ENCODE measurements at places on chromosomes 3 and 15.

- no peak for DNase-seq
These were observed 124.3 kb downstream of the BDH1 start for GRCh38 chr3:197431346-197431910.

DNA sequence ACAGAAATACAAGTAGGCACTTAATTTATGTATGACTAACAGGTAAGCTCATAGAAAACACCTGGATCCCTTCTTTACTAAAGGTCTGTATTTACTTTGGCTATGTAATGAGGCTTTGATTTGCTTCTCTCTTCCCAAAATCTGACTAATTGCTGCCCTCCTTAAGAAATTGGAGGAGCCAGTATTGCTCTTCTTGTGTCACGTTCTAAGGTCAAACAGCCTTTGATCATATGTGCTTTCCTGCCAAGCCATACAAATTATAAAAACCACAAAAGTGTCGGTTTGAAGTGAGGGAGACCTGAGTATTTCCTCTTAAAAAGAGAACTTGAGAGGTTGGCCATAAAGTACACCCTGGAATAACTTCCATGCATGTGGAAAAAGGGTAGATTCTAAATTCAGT lies 112.1 kb upstream of the MB21D2 start:
- DNase-seq: no peak

- DNase-seq: no peak
These were observed 78.5 kb downstream of the CD200 start for GRCh38 chr3:112411425-112411824.

GRCh38 chr3:188220097-188220788 lies 66.3 kb downstream of the LPP start:
- no peak for DNase-seq

GRCh38 chr15:97654481-97655076 lies 305.9 kb upstream of the ARRDC4 start:
- no peak for DNase-seq

GRCh38 chr15:68582864-68583263 lies 4.1 kb downstream of the CORO2B start:
- DNase-seq: no peak

DNA sequence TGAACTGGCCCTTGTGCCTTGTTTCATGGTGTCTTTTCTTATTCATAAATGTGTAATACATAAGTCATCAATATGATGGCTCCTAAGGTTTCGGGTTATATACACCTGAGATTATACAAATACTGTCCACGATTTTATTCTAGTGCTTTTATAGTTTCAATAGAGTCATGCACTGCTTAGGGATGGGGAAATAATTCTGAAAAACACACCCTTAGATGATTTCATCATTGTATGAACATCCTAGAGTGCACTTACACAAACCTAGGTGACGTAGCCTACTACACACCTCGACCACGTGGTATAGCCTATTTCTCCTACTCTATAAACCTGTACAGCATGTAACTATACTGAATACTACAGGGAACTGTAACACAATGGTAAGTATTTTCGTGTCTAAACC lies 988.8 kb upstream of the NR2F2 start:
- DNase-seq: no peak

DNA sequence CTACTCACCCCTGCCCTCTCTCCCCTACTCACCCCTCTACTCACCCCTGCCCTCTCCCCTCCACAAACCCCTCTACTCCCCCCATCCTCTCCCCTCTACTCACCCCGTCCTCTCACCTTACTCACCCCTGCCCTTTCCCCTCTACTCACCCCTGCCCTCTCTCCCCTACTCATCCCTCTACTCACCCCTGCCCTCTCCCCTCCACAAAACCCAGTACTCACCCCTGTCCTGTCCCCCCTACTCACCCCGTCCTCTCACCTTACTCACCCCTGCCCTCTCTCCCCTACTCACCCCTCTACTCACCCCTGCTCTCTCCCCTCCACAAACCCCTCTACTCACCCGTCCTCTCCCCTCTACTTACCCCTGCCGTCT lies 14.2 kb downstream of the BFSP2 start:
- DNase-seq: no peak

DNA sequence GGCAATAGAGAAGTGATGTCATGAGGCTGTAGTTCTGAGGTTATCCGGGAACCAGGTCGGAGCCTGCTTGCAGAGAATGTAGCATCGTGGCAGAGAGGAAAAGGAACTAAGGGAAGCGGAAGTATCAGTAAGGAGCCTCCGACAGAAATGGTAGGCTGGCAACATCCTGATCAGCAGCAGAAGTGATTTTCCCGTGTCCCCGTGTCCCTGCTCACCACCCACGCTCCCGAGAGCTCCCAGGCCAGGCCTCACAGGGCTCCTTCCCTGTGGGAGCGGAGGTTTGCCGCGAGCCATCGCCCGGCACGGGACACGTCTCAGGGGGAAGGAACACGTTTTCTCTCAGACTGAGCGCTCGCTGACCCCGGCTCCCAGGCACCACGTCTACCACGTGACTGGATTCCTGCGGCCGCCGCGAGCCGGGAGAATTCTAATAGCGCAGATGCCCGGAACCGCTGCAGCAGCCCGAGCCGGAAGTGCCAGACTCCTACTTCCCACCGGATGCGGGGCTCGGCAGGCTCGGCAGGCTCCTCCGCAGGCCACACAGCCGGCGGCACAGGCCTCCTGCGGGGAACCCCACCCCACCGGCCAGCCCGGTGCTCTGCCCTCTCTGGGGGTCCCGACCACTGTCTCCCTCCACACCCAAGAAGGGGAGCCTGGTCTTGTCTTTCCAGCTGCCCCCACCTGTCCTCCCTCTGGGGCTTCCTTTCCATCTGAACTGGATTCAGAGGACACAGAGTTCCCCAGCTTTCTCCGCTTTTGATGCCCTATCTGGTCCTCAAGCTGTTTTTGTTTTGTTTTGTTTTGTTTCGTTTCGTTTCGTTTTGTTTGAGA lies 99.3 kb downstream of the BDH1 start:
- DNase-seq: no peak

- DNase-seq: no peak
These were observed 62.4 kb upstream of the SIAH2 start for GRCh38 chr3:150825192-150825915.

GRCh38 chr3:70811880-70812279 lies 499.4 kb upstream of the MDFIC2 start:
- no peak for DNase-seq

DNA sequence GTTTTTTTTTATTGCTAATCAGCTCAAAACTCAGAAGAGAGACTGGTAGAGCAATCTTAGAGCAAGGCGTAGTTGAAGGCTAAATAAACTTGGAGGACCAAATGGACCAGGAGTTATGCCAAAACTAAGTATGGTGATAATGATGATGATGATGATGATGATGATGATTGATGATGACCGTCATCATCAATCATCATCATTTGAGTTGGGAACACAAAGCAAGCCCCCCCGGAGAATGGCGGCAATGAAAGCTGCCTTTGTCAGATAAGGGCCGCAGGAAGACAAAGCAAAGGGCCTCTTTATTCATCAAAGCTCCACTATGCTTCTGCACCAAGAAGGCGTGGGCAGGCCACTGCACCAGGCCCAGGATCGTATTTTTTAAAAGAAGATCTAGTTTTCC lies 82.1 kb upstream of the RAD18 start:
- no peak for DNase-seq

- no peak for DNase-seq
These were observed 1.1 kb downstream of the SH2D7 start for GRCh38 chr15:78093242-78094020.

- DNase-seq: no peak
These were observed 16.5 kb downstream of the ST6GAL1 start for GRCh38 chr3:186946756-186947375.

GRCh38 chr3:104460477-104461406 lies 906.0 kb upstream of the ALCAM start:
- no peak for DNase-seq

DNA sequence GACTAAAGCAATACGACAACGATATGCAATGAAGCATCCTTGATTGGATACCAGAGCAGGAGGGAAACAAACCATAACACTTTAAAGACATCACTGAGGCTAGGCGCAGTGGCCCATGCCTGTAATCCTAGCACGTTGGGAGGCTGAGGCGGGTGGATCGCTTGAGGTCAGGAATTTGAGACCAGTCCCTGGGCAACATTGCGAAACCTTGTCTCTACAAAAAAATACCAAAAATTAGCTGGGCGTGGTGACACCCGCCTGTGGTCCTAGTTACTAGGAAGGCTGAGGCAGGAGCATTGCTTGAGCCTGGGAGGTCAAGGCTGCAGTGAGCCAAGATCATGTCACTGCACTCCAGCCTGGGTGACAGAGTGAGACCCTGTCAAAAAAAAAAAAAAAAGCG lies 33.9 kb upstream of the BHLHE40 start:
- DNase-seq: no peak

- DNase-seq: no peak
These were observed 94.9 kb downstream of the NTRK3 start for GRCh38 chr15:88161636-88162035.
